NCI-H2081 (cell line): ENCODE measurements at places on chromosomes 11 and 22.

GRCh38 chr22:40597526-40598430 lies 38.7 kb downstream of the MRTFA start:
- no peak for DNase-seq

GRCh38 chr11:68680541-68681231 lies 3.7 kb upstream of the GAL start:
- no peak for DNase-seq

GRCh38 chr11:16047073-16047472 lies 309.3 kb downstream of the SOX6 start:
- no peak for DNase-seq

DNA sequence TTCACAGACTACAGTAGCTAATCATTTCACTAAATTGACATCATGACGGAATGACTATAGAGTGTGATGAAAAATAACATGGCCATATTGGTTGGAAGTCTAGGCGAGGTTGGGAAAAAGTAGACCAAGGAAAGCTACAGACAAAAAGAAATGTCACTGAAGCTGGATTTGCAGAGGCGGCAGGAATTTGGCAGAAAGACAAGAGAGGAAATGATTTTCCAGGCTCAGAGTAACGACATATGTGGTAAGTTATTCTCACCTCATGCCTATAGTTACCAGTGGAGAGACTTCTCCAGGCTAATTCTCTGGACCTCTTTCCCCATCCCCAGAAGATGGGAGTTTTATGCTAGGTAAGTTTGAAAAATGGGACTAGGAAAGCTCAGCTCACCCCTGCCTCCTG lies 1005.8 kb upstream of the CCDC90B start:
- DNase-seq: no peak

- no peak for DNase-seq
Observed at GRCh38 chr22:46029036-46029435, 52.1 kb upstream of the WNT7B start.

GRCh38 chr11:2943711-2944118 lies 14.5 kb upstream of the PHLDA2 start:
- DNase-seq: peak; percentile 36

DNA sequence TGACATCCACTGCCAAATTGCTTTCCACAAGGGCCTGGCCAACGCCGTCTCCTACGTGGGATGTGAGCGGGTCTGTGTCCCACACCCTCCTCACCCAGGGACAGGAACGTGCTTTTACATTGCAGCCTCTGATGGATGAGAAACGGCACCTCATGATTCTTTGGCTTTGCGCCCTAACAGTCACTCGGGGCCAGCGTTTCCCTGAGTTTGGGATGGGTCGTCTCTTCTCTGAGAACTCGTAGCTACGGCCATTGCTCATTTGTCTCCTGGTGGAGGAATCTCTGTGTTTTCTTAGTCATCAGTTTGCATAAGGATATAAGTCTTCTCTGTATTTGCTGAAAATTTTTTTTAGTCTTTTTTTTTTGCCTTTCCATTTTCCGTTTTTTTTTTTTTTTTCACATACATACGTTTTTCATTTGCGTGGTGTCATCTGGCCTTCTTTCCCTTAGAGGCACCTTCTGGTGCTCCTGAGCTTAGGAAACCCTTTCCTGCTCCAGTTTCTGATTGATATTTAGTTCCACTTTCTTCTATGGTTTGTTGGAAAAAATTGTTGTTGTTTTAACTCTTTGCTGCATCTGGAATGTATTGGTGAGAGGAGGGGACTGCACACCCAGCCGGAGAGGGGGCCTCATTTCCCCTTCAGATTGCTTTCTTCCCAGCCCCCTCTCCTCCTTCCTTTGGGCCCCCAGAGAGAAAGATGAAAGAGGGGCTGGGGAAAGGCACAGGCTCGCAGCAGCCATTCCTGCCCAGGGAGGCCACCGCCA lies 12.0 kb downstream of the TNNT3 start:
- DNase-seq: no peak

DNA sequence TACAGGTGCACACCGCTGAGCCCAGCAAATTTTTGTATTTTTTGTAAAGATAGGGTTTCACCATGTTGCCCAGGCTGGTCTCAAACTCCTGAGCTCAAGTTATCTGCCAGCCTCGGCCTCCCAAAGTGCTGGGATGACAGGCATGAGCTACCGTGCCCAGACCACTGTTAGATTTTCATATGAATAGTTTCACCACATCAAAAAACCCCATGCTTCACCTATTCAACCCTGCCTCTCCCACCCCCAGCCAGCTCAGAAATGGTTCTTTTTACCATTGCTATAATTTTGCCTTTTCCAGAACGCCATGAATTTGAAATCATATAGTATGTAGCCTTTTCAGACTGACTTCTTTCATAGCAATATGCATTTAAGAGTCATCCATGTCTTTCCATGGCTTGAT lies 37.9 kb downstream of the CDPF1 start:
- DNase-seq: no peak

DNA sequence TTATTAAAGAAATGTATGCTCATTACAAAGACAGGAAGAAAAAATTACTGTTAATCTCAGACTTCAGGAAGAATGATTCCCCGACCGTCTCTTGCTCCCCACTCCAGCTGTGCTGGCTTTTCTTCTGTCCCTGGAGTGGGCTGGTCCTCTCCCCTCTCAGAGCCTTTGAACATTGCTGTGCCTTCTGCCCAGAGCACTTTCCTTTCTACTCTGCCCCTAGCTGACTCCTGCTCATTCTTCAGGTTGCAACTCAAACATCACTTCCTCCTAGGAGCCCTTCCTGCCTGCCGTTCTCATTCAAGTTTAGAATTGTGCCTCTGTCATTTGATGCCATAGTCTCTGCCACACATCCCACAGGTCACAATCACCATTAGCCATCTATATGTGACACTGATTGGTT lies 329.5 kb downstream of the MIAT start:
- no peak for DNase-seq

DNA sequence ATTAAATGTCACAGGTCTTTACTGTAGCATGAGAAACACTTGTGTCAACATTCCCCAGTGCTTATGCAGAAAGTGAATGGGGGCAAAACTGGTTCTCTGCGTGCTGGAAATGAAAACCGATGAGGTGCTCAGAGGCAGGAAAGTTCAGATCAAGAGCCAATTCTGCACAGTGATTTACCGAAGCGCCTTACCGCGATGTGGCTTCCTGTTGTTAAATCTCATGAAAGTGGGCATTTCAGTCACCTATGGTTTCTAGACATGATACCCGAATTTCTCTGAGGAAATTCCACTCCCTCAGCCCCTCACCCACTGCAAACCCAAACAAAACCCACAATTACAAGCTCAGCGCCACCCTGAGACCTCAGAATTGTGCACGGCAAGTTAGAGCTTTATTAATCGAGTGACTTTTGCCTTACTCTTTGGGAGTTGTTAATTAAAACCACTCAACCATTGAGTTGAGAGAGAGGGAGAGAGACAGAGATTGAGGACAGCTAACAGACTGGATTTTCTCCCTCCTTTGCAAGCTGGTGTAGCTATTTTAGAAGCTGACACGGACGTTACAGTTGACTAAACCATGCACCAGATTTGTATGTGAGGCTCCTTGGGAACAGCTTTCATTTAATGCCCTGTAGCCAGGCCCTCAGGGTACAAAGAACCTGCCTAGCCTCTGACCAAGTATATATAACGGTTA lies 196.4 kb downstream of the DBX1 start:
- no peak for DNase-seq

- DNase-seq: no peak
Observed at GRCh38 chr11:57315491-57315890, 9.3 kb downstream of the TNKS1BP1 start.

GRCh38 chr11:102237096-102237735 lies 80.1 kb upstream of the BIRC3 start:
- no peak for DNase-seq

DNA sequence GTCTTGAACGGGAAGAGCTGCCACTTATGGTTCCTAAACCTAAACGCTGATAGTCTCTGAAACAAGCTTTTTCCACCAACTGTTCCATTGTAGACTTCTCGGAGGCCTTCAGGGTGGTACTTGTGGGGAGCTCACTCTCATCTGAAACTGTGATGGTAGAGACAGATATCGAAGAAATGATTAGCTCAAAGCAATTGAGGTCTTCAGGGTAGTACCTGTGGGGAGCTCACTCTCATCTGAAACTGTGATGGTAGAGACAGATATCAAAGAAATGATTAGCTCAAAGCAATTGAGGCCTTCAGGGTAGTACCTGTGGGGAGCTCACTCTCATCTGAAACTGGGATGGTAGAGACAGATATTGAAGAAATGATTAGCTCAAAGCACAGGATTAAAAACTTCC lies 175.7 kb downstream of the SWAP70 start:
- no peak for DNase-seq

DNA sequence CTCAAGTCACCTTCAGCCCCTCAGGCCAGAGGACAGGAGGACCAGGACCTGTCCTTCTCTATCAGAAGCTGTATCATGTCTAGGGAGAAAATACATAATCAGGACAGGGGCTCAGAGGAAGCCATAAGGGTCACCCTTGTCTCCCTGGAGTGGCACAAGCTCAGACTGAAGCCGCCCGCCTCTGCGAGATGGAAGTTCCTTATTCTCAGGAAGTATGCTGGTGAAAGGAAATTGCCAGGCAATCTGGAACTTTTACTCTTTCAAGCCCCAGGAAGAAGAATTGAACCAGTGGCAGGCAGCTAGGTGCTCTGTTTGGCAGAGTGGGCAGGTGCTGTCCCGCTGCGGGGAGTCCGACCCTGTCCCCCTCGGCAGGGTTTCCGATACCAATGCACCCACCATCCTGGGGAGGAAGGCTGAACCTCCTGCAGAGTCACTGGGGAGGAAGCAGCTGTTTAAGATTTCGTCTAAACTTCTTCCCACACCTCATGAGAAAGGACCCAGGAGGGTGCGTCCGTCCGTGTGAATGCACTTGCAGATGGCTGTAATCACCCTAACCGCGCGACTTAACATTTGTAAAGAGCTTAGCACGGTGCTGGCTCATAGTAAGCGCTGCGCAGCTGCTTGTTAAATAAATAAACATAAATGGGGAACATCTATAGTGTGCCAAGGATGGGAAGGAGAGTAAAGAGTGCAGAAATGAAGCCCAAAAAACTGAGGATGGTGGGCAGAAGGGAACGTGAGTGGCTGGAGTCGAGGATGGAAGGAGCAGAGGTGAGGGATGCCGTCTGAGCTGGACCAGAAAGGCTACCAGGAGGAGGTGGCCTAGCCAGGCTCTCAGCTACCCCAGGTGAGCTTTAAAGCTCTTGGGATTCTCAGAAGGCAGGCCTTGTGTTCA lies 5.0 kb upstream of the ANO1 start:
- DNase-seq: no peak

DNA sequence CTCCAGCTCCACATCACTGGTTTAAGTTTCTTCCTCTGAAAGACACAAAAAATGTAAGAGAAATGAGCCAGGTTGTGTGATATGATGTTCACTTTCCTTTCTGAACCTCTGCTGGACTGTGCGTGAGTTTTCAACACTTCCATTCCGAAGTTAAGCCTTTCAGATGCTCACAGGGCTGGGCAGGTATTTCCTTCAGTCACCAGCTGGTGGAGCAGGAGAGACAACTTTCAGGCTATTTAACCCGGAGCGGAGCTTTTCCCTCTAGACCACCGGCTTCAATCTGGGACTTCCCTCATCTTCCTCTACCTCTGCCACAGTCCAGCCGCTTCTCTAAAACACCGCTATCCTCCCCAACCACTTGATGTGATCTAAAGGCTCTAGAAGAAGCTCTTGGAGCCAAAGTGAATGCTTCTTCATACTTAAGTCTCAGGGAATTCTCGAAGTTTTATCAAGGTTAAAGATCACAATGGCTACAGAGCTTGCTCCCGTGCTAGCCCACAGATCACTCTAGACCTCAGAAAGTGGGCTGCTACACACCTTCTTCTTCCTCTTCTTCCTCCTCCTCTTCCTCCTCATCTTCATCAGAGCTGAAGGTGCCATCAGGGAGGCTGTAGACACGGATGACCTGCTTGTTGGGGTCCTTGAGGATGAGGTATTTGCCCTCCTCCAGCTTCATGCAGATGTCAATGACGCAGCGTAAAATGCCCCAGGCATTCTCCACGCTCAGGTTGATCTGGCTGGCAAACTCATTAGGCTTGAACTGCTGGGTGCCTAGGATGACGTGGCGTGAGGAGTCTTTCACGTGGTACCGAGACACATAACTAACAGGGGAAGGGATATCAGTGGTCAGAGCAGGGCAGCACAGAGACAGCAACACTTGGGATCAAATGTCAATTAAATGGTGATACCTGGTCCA lies 4.4 kb upstream of the FOXRED2 start:
- DNase-seq: no peak

DNA sequence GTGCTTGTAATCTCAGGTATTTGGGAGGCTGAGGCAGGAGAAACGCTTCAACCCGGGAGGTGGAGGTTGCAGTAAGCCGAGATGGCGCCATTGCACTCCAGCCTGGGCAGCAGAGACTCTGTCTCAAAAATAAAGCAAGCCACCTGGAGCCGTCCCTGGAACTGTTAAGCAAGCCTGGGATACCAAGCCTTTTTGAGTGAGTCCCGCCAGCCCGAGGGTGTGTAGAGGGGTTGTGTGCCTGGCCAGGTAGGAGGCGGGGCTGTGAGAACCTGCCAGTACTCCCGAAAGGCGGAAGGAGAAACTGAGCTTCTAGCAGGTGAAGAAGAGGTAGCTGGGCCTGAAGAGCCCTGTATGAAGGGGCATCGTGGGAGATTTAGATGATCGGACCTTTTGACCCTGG lies 52.4 kb downstream of the TRIOBP start:
- no peak for DNase-seq

- no peak for DNase-seq
Observed at GRCh38 chr11:134797411-134798089, 385.5 kb upstream of the B3GAT1 start.

DNA sequence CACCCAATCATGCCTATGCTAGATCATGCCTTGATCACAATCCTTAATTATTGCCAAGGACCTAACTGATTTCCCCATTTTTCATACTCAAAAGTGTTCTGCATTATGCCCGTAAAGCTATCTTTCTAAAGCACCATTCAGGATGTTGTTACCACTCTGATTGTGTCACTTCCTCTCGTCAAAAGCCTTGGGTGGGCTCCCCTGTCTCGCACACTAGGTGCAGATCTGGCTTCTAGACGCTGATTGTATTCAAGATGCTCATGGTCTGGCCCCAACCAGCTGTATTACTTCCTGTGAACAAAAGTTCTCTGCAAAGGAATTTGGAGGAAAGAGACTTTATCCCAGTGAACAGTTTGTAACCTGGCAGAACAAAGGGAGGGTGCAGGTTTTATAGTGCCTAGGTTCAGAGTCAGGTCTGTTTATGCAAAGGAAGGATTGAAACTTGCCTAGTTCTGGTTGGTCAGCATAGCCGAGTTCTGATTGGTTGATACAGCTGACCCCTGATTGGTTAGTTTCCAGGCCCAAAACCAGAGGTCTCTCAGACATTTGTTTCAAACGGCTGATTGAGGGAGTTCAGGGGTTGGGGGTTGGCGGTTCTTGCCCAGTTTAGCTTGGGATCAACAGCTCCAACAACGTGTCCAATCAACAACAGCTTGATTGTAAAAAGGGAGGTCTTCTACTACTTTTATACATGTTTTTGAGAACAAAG lies 25.4 kb downstream of the ATG13 start:
- DNase-seq: no peak

DNA sequence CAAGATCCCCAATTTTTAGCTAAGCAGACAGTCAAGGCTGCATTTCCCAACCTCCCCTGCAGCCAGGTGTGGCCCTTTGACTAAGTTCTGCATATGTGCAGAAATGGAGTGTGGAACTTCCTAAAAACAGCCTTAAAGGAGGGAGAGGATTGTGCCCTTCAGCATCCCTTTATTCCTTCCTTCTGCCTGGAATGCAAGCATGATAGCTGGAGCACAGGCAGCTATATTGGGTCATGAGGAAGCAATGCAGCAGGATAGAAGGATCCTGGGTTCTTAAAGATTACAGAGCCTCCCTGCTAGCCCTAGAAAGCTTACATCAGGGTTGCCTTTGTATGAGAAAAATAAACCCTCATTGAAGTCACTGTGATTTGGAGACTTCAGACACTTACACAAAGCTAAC lies 29.9 kb downstream of the FADD start:
- DNase-seq: no peak

GRCh38 chr11:113873236-113873626 lies 2.1 kb downstream of the USP28 start:
- DNase-seq: no peak
